Activated naive CD8-positive, alpha-beta T cell treated with anti-CD3 and anti-CD28 coated beads, Interleukin-2, amount 10 ng/mL, durations not matched to agents 7 days and 5 days (primary cell): ENCODE measurements at places on chromosomes 11 and 22. TPM values are rescaled to one million over a fixed set of nuclear protein-coding genes. Genes with fewer than 3 reads are reported as not detected.

Gene ART5
- total RNA-seq, result not detected

Gene HEPHL1
- not detected for total RNA-seq

DNA sequence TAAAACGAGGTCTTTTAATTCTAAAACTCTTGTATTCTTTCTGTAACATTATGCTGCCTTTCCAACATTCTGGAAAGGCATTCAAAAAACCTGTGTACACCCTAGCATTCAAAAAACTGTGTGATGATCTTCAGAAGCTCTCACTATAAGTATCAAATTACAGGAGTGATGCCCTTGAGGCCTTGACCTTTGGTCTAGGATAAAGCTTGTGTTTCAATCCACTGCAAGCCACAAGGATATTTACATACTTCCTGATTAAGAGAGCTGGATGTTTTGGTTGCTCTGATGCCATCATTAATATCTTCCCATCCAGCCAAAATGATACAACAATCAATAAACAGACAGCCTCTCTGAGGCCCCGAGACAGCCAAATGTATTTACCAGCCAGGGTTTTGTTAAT, 11.9 kb downstream of the CLPB start:
- H3K4me1 ChIP-seq, result peaks cover 27% of the 10 kb centered on the region
- no peak overlapping the region for H3K4me3 ChIP-seq
- H3K27me3 ChIP-seq, result no peaks in the 10 kb centered on the region
- no peak for DNase-seq

- no peak overlapping the region for H3K4me3 ChIP-seq
- no peaks in the 10 kb centered on the region for H3K36me3 ChIP-seq
- H3K27ac ChIP-seq, result no peak overlapping the region
Measured at GRCh38 chr11:57359396-57359795, 21.2 kb downstream of the P2RX3 start.

DNA sequence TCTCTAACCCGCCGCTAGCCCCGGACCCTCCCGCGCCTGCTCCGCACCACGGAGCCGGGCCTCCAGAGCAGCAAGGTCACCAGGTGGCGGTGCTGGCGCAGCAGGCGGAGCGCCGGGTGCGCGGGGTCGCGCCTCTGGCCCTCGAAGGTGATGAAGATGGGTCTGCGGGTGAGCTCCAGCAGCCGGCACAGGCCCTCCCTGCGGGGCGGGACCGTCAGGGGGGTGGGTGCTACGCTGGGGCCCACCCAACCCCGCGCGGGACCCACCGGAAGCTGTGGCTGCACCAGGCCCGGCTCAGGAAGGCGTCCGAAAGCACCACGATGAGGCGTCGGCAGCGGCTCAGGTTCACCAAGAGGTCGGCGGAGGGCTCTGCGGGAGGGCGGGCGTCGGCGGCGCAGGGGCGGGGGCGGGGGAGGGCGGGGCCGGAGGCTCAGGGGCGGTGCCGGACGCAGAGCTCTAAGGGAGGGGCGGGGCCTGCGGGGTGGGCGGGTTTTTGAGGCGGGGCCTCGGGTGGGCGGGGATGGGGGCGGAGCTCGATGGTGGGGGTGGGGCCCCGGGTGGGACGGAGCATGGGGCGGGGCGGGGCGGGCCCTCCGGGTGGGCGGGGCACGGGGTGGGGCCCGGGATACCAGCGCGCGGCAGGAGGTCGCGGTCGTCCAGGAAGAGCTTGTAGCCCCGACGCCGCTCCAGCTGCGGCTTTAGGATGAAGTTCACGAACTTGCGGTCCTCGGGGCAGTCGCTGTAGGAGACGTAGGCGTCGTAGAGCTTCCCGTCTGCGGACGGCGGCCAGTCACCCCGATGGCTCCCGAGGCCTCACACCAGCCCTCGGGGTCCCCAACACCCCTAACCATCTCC, 7.8 kb downstream of the SIGIRR start:
- no peaks in the 10 kb centered on the region for H3K27me3 ChIP-seq
- H3K4me3 ChIP-seq, result peak overlapping the region; percentile 25
- DNase-seq, result peak; percentile 95
- peaks cover 2% of the 10 kb centered on the region for H3K36me3 ChIP-seq

DNA sequence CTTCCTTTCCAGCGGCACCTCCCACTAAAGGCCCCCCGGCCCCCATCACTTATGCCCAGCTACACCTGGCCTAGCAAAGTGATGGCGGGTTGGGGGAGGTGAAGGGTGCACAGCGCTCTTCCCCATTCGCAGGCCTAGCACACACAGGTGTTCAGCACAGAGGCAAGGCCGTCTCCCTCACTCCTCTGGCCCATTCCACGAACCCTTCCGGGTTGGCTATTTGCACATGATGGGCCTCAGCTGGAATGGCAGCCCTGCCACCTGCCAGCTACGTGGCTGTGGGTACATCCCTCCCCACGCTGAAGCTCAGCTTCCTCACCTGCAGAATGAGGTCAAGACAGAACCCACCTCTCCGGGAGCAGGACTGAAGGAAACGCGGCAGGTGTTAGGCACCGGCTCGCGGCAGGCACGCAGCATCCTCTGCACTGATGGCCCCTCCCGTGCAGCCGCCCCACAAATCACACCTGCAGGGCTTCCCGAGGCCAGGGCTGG, 4.8 kb downstream of the KIAA0930 start:
- peaks cover 24% of the 10 kb centered on the region for H3K4me1 ChIP-seq
- no peaks in the 10 kb centered on the region for H3K36me3 ChIP-seq
- H3K4me3 ChIP-seq, result peak overlapping the region; percentile 61
- peak overlapping the region; percentile 75 for H3K27ac ChIP-seq

- peaks cover 3% of the 10 kb centered on the region for H3K4me1 ChIP-seq
- no peak for DNase-seq
- H3K27me3 ChIP-seq, result peaks cover 39% of the 10 kb centered on the region
- no peaks in the 10 kb centered on the region for H3K36me3 ChIP-seq
- no peak overlapping the region for H3K27ac ChIP-seq
- H3K4me3 ChIP-seq, result no peak overlapping the region
Measured at GRCh38 chr22:29003975-29004646, 57.5 kb downstream of the C22orf31 start.

DNA sequence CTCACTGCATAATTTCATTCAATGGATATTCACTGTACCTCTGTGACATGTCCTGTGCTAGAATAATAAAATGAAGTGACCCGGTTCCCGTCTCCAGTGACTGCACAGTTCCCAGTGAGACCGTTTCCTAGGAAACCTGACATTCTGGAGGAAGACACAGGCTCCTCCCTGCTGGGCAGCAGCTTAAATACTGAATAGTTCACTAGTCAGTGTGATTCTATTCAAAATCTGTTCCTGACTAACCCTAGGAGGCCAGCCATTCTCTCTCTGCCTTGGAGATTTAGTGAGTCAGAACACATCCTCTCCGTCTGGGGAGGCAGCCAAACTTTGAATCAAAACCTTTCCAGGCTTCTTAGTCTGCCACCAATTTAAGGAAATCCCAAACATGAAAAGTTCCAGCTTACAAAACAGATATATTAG, 11.3 kb downstream of the TRIM66 start:
- DNase-seq, result no peak
- peak overlapping the region; percentile 22 for H3K27ac ChIP-seq
- peaks cover 5% of the 10 kb centered on the region for H3K4me1 ChIP-seq
- peaks cover 22% of the 10 kb centered on the region for H3K36me3 ChIP-seq
- H3K27me3 ChIP-seq, result no peaks in the 10 kb centered on the region

DNA sequence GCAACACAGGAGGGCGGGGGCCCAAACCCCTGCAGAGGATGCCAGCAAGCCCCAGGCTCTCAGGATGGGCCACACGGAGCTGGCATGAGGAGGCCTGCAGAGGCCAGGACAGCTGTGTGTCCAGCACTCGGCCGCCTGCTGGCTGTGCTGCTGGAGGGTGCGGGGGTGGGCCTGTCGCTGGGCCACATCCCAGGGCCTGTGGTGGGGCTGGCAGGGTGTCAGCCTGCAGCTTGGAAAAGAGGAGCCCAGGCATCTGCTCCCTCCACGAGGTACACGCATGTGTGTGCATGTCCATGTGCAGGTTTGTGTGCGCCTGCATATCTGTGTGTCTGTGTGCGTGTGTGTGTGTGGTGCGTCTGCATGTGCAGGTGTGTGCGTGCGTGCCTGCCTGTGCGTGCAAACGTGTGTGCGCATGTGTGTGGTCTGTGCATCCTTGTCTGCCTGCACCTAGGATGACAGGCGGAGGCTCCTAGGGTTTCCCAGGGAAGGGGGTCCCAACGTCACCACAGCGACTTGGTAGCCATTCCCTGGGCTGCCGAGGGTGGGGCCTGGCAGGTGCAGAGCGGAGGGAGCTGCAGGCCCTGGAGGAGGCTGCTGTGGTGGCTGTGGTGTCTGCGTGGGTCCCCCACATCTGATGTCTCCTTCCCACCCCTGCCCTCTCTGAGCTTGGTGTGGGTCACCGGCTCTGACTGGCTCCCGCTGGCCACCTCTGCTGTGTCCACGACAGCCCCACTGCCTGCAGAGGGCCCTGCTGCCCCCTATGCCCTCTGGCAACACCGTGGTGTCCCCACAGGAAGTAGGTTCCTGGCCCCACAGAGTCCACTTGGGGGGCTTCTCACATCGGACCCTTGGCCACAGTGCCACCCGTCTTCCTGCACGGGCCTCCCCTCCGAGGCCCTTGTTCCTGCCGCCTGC, 17.1 kb downstream of the BRSK2 start:
- no peak overlapping the region for H3K4me3 ChIP-seq
- no peaks in the 10 kb centered on the region for H3K36me3 ChIP-seq
- no peaks in the 10 kb centered on the region for H3K4me1 ChIP-seq
- no peak for DNase-seq
- H3K27ac ChIP-seq, result no peak overlapping the region
- no peaks in the 10 kb centered on the region for H3K27me3 ChIP-seq
